HS-27A (cell line): ENCODE measurements at places on chromosomes 2 and 18.
A peak's percentile ranks its signal among the peaks of the same experiment; 100 is the strongest.

DNA sequence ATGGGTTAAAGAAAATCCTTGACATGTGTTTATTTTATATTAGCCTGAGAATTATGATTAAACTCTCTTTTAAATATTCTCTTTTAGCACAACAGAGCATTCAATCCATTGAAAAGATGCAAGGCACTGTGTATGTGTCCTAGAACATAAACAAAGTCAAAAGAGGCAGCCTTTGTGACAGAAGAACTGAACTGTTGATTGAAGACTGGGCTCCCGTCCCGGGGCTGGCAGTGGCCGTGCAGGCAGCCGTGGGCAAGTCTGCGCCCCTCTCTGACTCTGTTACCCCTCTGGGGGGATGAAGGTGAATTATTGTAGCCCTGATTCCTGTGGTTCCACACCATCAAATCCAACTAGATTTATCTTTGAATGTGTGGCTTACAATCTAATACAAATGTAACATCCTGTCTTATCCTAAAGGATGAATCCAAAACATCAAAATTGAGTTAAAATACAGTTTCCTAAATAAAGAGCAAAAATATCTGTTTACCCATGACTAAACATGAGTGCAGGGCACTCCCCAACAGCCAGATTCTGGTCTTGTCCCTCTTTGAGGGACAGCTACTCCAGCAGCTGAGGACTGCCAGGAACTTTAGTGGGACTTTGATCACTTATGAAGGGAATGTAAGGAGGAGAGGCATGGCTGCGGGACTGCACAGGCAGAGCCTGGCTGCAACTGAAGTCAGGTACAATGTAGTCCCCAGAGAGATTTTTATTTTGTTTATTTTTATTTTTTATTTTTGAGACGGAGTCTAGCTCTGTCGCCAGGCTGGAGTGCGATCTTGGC lies 37.3 kb upstream of the SH3BP4 start:
- no peak for DNase-seq

DNA sequence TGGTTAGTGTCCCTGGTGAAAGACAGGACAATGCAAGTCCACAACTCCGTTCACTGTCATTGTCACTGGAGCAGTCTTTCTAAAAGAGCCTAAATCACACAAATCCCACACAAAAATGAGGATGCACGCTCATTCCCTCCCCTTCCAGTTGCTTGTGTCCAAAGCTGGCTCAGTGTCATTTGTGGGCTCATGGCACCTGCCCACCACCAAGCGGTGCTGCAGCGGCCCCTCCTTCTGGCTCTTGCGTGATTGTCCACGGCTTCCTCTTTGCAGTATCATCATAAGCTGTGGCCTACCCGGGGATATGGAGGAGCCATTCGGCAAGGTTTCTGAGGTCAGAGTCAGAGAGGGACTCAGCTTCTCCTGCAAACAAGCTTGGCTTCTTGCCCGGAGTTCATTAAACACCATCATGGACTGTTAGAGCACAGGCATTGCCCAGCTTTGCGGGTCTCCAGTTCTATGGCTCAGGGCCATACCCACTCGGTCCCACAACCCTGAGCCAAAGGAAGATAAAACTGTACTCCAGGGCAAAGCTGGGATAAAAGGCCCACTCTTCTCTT lies 179.4 kb upstream of the AGAP1 start:
- DNase-seq = no peak

- DNase-seq = no peak
Observed at GRCh38 chr2:136362676-136363390, 244.9 kb upstream of the CXCR4 start.

DNA sequence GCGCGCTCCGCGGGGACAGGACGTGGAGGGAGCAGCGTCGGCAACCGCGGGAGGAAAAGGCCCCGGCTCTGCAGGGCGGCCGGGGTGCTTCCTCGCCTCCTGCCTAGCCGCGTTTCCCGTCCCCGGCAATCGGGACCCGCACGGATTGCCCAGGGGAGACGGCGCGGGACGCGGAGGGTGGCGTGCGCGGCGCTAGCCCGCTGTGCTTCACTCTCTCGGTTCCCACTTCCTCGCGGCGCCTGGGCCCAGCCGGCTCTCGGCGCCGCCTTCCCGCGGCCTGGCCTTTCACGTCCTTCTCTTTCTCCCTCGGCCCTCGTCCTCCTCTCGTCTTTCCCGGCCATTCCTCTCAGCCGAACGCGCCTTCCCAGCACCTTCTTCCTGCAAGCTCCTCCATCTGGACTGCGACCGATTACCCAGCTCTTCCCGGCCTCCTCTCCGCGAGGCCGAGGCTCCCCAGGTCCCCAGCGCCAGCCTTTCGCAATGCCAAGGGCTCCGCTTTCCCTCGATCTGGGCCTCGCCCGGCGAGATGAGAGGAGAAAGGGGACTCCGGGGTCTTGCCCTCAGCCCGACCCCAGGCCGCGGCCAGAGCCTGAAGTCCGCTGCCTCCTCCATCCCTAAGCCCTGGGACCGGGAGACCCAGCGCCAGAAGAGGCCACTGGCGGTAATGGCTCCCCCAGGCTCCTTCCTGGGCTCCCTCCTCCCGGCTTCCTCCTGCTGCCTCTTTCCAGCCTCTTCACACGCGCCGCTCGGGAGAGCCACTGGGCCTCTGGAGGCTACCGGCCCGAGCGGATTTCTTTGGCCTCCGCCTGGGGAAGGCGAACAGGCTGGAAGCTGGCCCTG lies 34.3 kb upstream of the ATP6V1B1 start:
- peak; percentile 22 for DNase-seq

- DNase-seq = no peak
Observed at GRCh38 chr2:63051042-63051794, 588 bp downstream of the OTX1 start.
